ENCODE measurements at places on chromosomes 7 and 10. TPM values are rescaled to one million over a fixed set of nuclear protein-coding genes. Genes with fewer than 3 reads are reported as not detected.
A peak's percentile ranks its signal among the peaks of the same experiment; 100 is the strongest.

DNA sequence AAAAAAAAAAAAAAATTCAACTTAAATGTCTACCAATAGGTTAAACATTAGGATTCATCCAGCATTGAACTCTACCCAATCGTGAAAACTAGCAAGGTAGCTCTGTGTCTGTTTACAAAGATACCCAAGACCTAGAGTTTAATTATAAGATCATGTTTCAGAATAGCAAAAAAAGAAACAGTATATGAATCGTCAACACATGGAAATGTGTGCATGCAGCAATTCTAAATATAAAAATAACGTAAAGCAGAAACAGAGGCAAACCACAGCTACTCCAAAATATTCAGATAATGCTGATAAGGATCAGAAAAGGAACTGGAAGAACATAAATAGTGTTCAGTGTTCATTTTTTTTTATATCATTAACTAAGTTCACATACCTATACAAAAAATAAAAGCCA, 68.7 kb downstream of the AFAP1L2 start:
- peaks cover 5% of the 10 kb centered on the region for H3K4me1 ChIP-seq
- no peaks in the 10 kb centered on the region for H3K27me3 ChIP-seq
- no peaks in the 10 kb centered on the region for H3K36me3 ChIP-seq
- no peak for DNase-seq
- H3K4me3 ChIP-seq: no peak overlapping the region
- no peak overlapping the region for H3K27ac ChIP-seq

The PILRA gene
- 3.3 TPM for total RNA-seq

The AVPI1 gene
- 6.9 TPM for total RNA-seq

The TEX47 gene
- not detected for total RNA-seq

GRCh38 chr10:100345570-100346330, 1.3 kb upstream of the SCD start:
- H3K36me3 ChIP-seq: peaks cover 30% of the 10 kb centered on the region
- H3K27me3 ChIP-seq: no peaks in the 10 kb centered on the region
- peak overlapping the region; percentile 90 for H3K4me3 ChIP-seq
- peak overlapping the region; percentile 19 for H3K27ac ChIP-seq

- H3K4me1 ChIP-seq: no peaks in the 10 kb centered on the region
- H3K4me3 ChIP-seq: no peak overlapping the region
- H3K27ac ChIP-seq: no peak overlapping the region
- no peaks in the 10 kb centered on the region for H3K36me3 ChIP-seq
These were observed 143.0 kb downstream of the PLXNA4 start for GRCh38 chr7:132433301-132433700.

- H3K4me1 ChIP-seq: peaks cover 6% of the 10 kb centered on the region
- no peak for DNase-seq
- H3K27ac ChIP-seq: no peak overlapping the region
- peaks cover 14% of the 10 kb centered on the region for H3K36me3 ChIP-seq
These were observed 13.5 kb downstream of the PTPN12 start for GRCh38 chr7:77550586-77550985.

DNA sequence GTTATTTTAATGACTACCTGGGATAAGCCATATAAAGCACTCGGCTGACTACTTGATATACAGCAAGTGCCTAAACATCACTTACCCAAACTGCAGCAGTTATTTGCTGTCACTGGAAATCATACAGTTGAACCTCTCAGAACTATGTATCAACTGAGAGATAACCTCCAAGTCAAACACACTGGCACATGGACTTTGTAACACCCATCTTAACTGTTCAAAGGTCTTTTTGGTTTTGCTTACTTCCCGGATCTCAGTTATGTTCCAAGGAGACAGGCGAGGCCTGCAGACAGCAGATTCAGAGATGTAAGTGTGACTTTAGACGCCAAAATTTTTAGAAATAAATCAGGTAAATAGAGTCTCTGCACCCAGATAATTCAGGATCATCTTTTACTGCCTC, 34.6 kb upstream of the DAGLB start:
- peaks cover 22% of the 10 kb centered on the region for H3K36me3 ChIP-seq
- no peaks in the 10 kb centered on the region for H3K4me1 ChIP-seq
- H3K27ac ChIP-seq: no peak overlapping the region
- H3K27me3 ChIP-seq: no peaks in the 10 kb centered on the region
- H3K4me3 ChIP-seq: peak overlapping the region; percentile 96

DNA sequence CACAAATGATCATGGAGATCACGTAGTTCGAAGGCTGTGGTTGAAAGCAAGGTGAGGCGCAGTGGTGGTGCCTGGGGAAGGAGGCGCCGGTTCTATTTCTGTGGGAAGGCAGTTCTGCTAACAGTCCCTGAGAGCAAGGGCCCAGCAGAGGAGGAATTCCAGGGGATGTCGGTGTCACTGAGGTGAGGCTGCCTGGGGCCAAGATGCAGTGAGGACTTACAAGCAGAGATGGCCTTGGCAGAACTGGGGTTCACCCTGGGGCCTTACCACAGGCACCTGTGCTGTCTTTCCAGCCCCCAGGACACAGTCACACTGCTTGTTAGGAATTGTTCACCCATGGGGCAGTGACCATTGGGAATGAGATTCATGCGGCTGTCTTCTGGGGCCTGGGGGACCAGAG, 26.7 kb downstream of the GBX1 start:
- H3K36me3 ChIP-seq: peaks cover 22% of the 10 kb centered on the region
- H3K4me3 ChIP-seq: no peak overlapping the region

- no peak for DNase-seq
- no peak overlapping the region for H3K4me3 ChIP-seq
These were observed 353.1 kb downstream of the GPR37 start for GRCh38 chr7:124412531-124412930.

DNA sequence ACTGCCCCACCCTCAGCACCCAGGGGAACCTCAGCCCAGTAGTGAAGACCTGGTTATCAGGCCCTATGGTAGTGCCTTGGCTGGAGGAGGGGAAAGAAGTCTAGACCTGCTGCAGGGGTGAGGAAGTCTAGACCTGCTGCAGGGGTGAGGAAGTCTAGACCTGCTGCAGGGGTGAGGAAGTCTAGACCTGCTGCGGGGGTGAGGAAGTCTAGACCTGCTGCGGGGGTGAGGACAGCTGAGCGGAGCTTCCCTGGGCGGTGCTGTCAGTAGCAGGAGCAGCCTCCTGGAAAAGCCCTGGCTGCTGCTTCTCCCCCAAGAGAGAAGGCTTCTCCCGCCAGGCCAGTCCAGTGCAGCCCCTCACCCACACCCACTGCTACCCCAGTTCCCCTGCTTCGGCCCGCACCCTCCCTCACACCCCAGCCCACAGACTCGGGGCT, 6.3 kb downstream of the NOS3 start:
- no peak for DNase-seq
- H3K4me1 ChIP-seq: no peaks in the 10 kb centered on the region
- no peaks in the 10 kb centered on the region for H3K36me3 ChIP-seq
- no peak overlapping the region for H3K4me3 ChIP-seq
- H3K27ac ChIP-seq: no peak overlapping the region
- H3K27me3 ChIP-seq: no peaks in the 10 kb centered on the region

The MOGAT3 gene
- 0.15 TPM for total RNA-seq

- no peak overlapping the region for H3K4me3 ChIP-seq
- H3K27ac ChIP-seq: no peak overlapping the region
- DNase-seq: no peak
- H3K4me1 ChIP-seq: no peaks in the 10 kb centered on the region
- no peaks in the 10 kb centered on the region for H3K27me3 ChIP-seq
These were observed 125.8 kb downstream of the CUBN start for GRCh38 chr10:17003651-17004286.

GRCh38 chr7:117087639-117088396, 134.5 kb downstream of the ST7 start:
- H3K4me3 ChIP-seq: no peak overlapping the region
- DNase-seq: no peak
- H3K27me3 ChIP-seq: no peaks in the 10 kb centered on the region
- H3K27ac ChIP-seq: no peak overlapping the region

- H3K4me1 ChIP-seq: no peaks in the 10 kb centered on the region
- no peaks in the 10 kb centered on the region for H3K27me3 ChIP-seq
- H3K36me3 ChIP-seq: peaks cover 26% of the 10 kb centered on the region
- no peak for DNase-seq
- no peak overlapping the region for H3K4me3 ChIP-seq
These were observed 182.4 kb downstream of the RAPGEF5 start for GRCh38 chr7:22174574-22174953.

The IRF5 gene
- 0.74 TPM for total RNA-seq

The PTPN20 gene
- not detected for total RNA-seq

DNA sequence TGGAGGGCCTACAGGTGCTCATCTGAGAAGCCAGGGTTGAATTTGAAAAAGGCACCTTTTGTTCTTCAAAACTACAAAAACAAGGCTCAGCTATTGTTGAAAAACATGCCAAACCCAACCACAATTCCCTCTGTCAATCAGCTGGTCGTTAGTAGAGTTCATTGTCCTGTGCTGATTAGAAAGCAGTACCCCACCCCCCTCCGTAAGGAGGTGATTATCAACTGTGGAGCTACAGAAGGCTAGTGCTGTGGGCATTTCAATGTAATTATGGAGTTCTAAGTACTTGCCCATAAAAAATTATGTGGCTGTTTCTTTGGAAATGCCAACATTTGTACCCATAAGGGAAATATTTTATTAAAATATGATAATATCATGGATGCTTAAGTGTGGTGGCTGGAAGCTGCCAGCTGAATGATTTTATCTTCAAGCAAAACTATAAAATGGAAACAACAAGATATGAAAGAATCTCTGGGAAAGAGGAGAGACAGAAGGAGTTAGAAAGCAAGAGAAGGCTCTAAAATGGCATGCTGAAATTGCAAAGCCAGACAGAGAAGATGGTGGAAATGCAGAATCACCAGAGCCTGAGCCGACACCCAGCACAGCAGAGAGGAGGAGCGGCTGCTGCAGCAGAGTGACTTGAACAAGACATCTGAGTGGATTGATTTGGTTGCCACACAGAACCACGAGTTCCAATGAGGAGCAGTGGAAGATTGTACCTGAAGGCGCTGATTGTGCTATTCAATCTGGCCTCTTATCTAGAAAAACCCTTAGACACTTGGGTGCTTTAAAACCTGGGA, 179.5 kb upstream of the LRGUK start:
- H3K4me3 ChIP-seq: no peak overlapping the region
- H3K4me1 ChIP-seq: no peaks in the 10 kb centered on the region
- H3K36me3 ChIP-seq: no peaks in the 10 kb centered on the region
- no peaks in the 10 kb centered on the region for H3K27me3 ChIP-seq
- H3K27ac ChIP-seq: no peak overlapping the region

All from H9 (cell line).